AG04449 (cell line): ENCODE measurements at places on chromosomes 12 and 14.

- DNase-seq, result no peak
Measured at GRCh38 chr14:27536748-27537147, 938.9 kb upstream of the NOVA1 start.

GRCh38 chr12:68036642-68037041, 47.4 kb downstream of the IFNG-AS1 start:
- DNase-seq, result no peak

GRCh38 chr12:2373307-2373706, 320.5 kb downstream of the CACNA1C start:
- DNase-seq, result no peak

- DNase-seq, result no peak
Measured at GRCh38 chr14:75162631-75163030, 13.8 kb downstream of the TMED10 start.

- no peak for DNase-seq
Measured at GRCh38 chr12:46471404-46471803, 98.8 kb upstream of the SLC38A2 start.

DNA sequence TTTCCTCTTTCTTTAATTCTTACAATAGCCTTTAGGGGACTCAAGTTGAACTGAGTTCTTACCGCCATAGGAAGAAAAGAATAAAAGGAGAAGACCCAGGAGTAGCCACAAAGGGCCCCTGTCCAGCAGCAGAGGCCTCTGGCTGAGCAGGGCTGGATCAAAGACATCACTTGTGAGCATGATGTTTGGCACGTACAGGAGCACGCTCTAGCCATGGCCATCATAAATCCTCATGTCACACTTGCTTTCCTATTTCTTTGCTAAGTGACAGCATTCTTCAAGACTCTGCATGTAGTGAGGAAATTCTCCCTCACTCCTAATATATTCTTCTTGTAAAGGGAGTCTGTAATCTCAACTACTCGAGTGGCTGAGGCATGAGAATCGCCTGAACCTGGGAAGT, 15.7 kb downstream of the CLEC4C start:
- DNase-seq, result no peak

DNA sequence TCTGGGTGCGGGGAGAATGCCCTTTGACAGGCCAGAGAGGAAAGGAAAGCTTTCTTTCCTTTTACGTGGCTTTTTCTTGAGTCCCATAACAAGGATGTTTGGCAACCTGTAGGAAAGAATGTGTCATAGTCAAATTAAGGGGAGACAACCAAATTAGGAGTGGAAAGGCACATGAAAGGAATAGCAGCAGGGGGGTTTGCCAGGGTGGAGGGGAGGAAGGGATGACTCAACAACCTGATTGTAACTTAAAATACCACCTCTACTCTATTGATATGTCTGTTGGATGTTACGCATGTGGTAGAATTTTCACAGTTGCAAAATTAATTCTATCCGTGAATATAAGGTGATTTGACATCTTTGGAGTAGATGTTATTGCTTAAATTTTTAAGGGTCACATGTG, 28.5 kb upstream of the MYBPC1 start:
- no peak for DNase-seq

DNA sequence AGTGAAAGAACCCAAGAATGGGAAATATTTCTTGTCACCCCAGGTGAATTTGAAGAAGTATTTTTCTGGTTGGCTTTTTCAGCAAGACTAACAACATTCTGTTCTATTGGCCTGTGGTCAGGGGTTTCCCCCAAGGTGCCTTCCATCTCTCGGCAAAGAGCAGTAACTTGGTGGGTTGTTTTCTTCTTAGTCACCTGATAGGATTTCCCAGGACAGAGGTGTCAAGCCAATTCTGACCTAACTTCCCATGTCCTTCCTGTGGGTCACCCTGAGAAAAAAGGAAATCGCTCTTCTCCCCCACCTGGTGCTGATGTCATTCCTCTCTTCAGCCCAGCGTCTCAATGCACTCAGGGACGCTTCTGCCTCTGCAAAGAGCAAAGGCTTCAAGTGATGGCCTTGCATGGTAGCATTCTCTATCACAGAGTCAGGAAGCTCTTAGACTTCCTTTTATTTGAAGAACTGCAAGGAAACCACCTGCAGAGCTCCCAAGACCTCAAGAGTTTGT, 16.1 kb upstream of the IFNG start:
- DNase-seq, result no peak

GRCh38 chr12:29572938-29573337, 75.5 kb upstream of the OVCH1 start:
- no peak for DNase-seq

DNA sequence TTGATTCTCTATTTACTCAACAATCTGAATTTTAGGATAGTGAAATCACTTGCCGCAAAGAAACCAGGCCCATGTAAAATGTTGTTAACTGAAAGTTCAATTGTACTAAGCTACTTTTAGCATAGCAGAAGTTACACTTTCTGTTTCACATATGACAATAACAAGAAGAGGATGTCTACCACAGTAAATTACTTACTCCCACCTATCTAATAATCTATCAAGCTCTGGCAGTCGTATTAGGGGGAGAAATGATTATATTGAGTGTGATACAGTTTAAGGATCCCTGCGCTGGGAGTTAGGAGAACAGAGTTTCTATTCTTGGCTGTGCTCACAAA, 66.5 kb upstream of the CAND1 start:
- no peak for DNase-seq
